Dermis microvascular lymphatic vessel endothelial cell (primary cell): ENCODE measurements at places on chromosomes 3 and 15. TPM values are rescaled to one million over a fixed set of nuclear protein-coding genes. Genes with fewer than 3 reads are reported as not detected.

The RARRES1 gene
- 1.7 and 3.4 TPM in 2 replicates for total RNA-seq

The ARPP21 gene
- total RNA-seq = not detected in 2 replicates

The FSIP1 gene
- 0.25 and 0.51 TPM in 2 replicates for total RNA-seq

The XCR1 gene
- not detected in 2 replicates for total RNA-seq

The GHRL gene
- 0.39 and 0.51 TPM in 2 replicates for total RNA-seq

The IQCH gene
- total RNA-seq = 1.0 and 1.1 TPM in 2 replicates

The GOLGA8T gene
- under 0.01 and 0.13 TPM in 2 replicates for total RNA-seq

The CD86 gene
- total RNA-seq = not detected in 2 replicates

The PP2D1 gene
- not detected in 2 replicates for total RNA-seq

The MOBP gene
- total RNA-seq = under 0.01 TPM in 1 of 2 replicates, not detected in the other

The PLA2G4D gene
- not detected in 2 replicates for total RNA-seq
